Activated CD8-positive, alpha-beta memory T cell treated with anti-CD3 and anti-CD28 coated beads for 4 hours (primary cell): ENCODE measurements at places on chromosomes 2 and 18.

GRCh38 chr18:9244376-9244775 lies 90.2 kb upstream of the TWSG1 start:
- no peak for DNase-seq

GRCh38 chr2:195532628-195533271 lies 124.3 kb upstream of the SLC39A10 start:
- no peak for DNase-seq

DNA sequence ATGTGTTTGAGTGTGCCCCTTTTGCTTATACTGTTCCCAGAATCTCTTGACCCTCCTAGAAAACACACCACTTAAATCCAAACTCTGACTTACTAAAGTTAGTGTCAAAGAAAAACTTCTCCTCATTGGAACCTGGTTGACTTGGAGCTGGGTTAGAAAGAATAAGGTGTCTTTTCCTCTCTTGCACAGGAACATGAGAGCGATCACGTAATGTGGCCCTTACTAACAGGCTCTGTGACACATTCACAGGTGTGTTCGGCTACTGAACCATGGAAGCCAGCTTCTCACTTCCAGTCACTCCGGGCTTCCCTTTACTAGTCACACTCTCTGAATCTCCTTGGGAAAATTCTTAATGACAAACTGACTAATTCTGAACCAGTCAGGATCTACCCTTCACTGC lies 5.4 kb upstream of the POU3F3 start:
- DNase-seq: no peak

- no peak for DNase-seq
Observed at GRCh38 chr2:34808426-34808825, 1209.3 kb upstream of the FAM98A start.

DNA sequence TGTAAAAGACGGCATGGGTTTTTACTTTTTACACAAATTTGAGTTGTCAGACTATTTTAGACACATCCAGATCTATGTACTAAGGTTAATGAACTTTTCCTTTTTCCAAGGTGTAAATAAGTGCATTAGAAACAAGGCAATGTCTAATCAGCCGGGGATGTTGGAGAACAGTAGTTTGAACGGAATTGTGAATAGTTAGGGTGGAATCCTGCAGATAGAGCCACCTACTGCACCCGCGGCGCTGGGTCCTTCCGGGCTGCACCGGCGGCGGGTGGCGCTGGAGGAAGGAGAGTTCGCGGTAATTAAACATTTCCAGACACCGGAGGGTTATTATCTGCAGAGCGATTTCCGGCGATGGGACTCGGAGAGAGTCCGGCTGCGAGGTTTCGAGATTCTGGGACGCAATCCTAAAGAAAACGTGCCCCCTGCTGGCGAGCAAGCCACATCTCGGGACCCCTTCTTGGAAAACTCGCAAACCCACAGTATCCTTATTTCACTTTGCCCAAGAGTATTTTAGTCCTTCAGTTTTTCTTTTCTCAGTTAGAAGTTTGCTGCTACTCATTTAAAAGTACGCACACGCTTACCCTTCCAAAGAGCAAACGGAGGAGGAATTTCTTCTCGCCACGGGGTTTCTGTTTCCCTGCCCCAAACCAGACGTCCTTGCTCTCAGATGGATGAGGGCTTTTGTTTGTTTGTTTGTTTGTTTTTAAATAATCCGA lies 4.5 kb upstream of the OSR1 start:
- DNase-seq: no peak

GRCh38 chr2:1488851-1489250 lies 75.6 kb downstream of the TPO start:
- no peak for DNase-seq

DNA sequence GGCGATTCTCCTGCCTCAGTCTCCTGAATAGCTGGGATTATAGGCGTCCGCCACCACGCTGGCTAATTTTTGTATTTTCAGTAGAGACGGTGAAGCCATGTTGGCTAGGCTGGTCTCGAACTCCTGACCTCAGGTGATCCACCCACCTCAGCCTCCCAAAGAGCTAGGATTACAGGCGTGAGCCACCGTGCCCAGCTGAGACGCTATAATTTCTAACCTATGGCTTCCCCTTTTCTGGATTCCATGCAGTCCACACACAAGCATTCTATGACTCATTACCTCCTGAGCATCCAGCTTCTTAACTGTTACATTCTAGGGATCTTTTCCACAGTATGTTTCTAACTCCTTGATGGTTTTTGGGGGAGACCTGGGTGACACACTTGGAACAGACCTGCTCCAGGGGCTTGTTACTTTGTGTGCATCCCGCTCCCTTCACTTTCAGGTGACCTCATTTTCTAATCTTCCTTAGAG lies 11.8 kb upstream of the KCMF1 start:
- DNase-seq: no peak

GRCh38 chr2:85981579-85982247 lies 92.9 kb upstream of the ST3GAL5 start:
- no peak for DNase-seq
